AG20443 (cell line): ENCODE measurements at places on chromosomes 7 and 10.

GRCh38 chr7:104791080-104791479, 222.9 kb upstream of the KMT2E start:
- no peak for DNase-seq

DNA sequence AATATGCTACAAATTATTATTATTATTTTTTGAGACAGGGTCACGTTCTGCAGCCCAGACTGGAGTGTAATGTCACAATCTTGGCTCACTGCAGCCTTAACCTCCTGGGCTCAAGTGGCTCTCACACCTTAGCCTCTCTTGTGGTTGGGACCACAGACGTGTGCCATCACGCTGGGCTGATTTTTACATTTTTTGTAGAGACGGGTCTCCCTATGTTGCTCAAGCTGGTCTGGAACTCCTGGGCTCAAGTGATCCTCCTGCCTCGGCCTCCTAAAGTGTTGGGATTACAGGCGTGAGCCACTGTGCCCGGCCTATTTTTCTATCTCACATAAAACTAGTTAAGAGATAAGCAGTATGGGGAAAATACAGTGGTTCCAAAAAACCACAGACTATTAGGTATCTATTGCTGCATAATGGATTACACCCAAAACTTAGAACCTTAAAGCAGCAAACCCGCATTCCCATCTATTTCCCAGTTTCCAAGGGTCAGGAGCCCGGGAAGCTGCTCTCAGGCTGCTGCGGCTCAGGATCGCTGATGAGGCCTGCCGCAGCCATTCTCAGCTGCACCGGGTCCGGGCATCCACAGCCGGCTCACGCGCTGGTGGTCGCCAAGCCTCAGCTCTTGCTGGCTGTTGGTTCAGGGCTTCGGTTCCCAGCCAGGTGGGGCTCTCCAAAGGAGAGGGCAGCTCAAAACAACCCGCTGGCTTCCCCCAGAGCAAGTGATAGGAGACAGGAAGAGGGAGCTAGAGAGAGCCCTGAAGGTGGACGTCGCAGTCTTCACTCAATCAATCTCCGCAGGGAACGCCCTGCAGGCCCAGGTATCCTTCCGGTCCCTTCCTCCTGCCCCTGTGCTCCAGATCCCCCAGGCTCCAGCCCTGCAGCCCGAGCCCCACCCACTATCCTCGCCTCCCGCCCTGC, 128.2 kb downstream of the UBE2H start:
- DNase-seq = no peak

GRCh38 chr7:150965273-150965830, 12.8 kb downstream of the KCNH2 start:
- DNase-seq = no peak

GRCh38 chr7:134811765-134812164, 32.3 kb downstream of the CALD1 start:
- no peak for DNase-seq

DNA sequence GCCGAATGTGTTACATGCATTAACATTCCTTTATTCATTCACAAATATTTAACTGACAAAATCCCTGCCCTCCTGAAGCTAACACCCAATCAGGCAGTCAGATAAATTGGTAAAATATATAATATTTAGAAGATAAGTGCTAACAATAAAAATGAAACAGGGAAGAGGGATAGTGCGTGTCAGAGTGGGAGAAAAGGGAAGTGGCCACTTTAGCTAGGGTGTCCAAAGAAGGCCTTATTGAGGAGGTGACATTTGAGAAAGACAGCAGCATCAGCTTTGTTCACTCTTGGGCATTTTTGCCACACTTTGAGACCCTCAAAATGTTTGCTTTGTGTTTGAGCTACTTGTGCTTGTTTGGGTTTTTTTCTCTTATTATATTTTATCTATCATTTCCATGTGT, 317.8 kb downstream of the SNX13 start:
- DNase-seq = no peak

- DNase-seq = peak; percentile 45
Observed at GRCh38 chr7:157096286-157097055, 42.3 kb upstream of the UBE3C start.

DNA sequence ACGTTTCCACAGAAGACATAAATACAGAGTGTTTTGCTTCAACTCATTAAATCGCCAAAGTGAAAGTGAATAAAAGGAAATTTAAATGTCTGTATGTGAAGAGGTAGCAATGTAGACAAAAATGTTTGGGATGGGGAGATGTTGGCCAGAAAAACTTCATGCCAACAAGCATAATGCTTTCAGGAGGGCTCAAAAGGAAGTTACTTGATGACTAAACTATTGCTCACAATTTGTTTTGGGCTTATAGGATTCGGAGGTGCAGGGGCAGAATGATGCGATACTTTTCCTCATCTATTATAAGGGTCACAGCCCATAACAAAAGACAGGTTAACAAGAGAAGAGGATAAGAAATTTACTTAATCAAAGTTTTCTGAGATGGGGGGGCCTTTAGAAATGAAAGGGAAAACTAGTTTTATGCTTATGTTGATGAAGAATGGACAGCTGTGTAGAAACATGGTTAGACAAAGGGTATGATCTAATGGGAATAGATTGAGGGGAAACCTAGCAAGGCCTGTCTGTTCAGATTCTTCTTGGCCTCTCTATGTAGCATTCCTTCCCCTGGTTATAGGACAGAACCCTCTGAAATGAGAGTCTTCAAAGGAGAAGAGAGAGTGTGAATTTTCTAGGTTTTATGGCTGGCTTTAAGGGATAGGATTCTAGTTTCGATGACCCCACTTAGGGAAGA, 898.6 kb downstream of the LRMDA start:
- peak; percentile 31 for DNase-seq

DNA sequence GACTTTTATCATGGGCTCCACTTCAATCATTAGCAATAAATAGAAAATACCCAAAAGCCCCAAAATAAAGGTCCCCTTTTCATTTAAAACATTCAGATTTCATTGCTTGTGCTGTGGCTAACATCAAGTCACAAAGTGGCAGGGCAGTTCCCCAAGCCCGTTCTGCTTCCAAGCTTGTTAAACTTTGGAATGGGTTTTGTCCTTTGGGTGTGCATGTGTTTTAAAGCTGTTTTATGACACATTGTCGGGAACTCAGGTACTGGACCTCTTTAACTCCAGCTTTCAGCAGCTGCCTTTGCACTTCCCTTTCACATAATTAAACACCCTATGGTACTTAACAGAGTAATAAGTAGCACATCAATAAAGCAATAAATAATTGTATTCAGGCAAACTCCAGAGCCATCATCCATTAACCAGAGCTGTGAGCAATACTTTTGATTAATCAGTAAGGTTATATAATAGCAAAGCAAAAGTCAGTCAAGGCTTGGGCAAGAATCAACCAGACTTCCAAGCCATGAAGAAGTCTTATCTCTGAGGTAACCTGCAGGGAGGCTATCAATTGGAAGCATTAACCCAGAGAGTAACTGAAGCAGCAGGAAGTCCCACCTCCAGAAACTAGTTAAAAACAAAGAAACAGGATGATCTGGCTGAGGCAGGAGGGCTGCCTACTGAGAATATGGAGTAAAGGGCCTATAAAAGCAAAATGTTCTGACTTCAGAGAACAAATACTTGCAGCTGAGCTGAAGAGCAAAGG, 56.1 kb upstream of the ARID5B start:
- DNase-seq = no peak

- DNase-seq = no peak
Observed at GRCh38 chr10:65419629-65420028, 1506.2 kb upstream of the LRRTM3 start.
